ENCODE measurements at places on chromosomes 6 and 20. TPM values are rescaled to one million over a fixed set of nuclear protein-coding genes. Genes with fewer than 3 reads are reported as not detected.

The LY6G6C gene
- total RNA-seq, result not detected

The CDH4 gene
- total RNA-seq, result 21.9 TPM

The PLN gene
- 0.46 TPM for total RNA-seq

The CD83 gene
- 32.5 TPM for total RNA-seq

The FAM209B gene
- total RNA-seq, result not detected

The UNC5CL gene
- 0.23 TPM for total RNA-seq

The MAN1A1 gene
- 21.2 TPM for total RNA-seq

The VWA7 gene
- total RNA-seq, result 0.69 TPM

The BMP5 gene
- total RNA-seq, result 5.5 TPM

All from diencephalon (tissue), 1 donor.